Stimulated activated CD8-positive, alpha-beta memory T cell treated with anti-CD3 and anti-CD28 coated beads, Interleukin-2, amount 100 ng/mL, for 48 hours (primary cell): ENCODE measurements at places on chromosomes 4 and X.

- no peak for DNase-seq
These were observed 1.1 kb upstream of the EPHA5 start for GRCh38 chr4:65671372-65671771.

DNA sequence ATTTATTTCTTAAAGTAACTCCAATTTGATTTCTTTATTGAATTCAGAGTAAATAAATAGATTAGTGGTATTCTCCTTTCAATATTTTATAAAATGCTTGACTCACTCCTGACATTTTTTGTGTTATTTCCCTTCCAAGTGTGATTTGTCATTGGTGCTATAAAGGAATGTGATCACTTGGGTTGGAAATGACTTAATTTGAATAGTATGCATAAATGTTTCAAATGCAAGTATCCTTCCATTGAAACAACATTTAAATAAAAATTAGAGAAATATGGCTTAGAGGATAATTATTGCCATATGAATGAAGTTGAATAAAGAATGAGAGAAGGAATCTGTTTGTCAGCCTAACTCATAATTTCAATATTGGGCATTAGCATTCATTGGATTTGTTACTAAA lies 182.7 kb downstream of the PABPC4L start:
- no peak for DNase-seq

GRCh38 chr4:104524026-104524425 lies 29.3 kb upstream of the CXXC4 start:
- DNase-seq = no peak

GRCh38 chr4:19776929-19777328 lies 474.8 kb upstream of the SLIT2 start:
- DNase-seq = no peak

- DNase-seq = no peak
These were observed 194.4 kb downstream of the TMA16 start for GRCh38 chr4:163688856-163689255.

- DNase-seq = no peak
These were observed 229.5 kb downstream of the GALNTL6 start for GRCh38 chr4:172042714-172043114.

GRCh38 chr4:16830081-16830480 lies 68.4 kb downstream of the LDB2 start:
- DNase-seq = no peak

- DNase-seq = no peak
These were observed 230.3 kb downstream of the UNC5C start for GRCh38 chr4:95318483-95318882.

DNA sequence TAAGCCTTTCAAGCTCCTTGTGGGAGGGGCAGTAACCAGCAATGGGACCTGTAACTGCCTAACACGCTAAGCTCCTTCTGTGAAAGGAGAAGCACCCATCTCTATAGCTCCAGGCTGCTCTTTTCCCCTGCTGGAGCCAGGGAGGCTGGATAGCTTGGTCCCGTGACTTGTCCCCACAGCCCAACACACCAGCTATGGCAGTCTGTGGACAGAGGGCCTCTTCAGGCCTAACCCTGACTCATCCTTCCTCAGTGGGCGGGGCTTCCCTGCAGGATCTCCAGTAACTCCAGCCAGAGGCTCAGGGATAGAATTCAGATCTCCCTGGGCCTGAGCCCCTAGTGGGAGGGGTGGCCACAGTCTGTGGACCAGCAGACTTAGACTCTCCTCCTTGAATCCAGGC lies 1290.1 kb downstream of the PCDH7 start:
- DNase-seq = no peak

- DNase-seq = no peak
These were observed 580.2 kb downstream of the MID1IP1 start for GRCh38 chrX:39381422-39381821.

GRCh38 chrX:19731307-19731820 lies 156.0 kb downstream of the SH3KBP1 start:
- no peak for DNase-seq

DNA sequence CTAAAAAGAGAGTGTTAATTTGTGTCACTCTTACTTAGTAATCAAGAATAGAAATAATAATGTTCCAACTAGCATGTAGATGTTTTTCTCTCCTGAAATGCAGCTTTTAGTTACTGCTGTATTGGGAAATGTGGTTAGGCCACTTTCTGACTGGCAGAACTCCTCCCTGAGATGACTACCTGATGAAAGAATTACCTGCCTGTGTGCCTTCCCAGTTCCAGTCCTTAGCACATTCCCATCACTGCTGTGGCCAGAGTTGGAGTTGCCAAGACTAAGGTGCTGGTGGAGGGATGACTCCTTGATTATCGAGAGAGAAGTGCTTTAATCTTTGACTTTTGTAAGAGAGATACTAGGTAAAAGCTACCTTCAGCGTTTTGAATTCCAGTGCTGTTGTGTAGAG lies 9.5 kb downstream of the GAB1 start:
- no peak for DNase-seq

- DNase-seq = no peak
These were observed 16.4 kb downstream of the INTS6L start for GRCh38 chrX:135536877-135537276.

- DNase-seq = no peak
These were observed 2.8 kb downstream of the MXD4 start for GRCh38 chr4:2259036-2259540.

DNA sequence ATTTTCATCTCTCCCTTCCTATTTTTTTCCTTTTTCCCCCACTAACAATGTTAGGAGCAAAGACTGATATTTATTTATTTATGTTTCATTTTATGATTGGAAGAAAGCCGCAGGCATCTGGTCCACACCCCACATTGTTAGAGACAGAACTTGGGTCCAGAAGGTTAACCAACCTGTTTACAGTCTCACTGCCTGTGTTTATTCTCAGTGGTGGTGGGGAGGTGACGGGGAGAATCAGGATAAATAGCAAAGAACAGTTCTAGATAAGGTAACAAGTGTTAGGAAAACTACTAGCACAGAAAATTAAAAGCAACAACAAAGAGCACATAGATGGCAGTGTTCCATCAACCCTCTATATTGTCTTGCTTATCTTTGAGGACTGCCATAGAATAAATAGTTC lies 301.7 kb upstream of the DIPK2B start:
- no peak for DNase-seq

- DNase-seq = no peak
These were observed 636 bp downstream of the BCOR start for GRCh38 chrX:40097141-40097503.

DNA sequence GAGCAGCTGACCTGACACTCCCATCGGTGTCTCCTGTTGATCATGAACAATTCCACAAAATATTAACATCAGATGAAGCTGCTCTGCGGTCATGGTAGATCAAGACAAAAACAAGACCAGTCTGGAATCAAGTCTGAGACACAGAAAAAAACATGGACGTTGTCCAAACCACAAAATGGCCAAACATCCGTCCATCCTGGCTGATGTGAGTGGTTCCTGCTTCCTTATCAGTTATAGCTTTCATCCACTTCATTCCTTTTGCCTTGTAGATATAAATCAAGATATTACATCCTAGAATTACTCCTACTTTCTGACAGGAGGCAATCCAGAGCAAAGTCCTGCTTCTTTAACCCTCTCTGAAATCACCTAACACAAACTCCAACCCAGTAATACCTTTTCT lies 28.8 kb upstream of the PCSK1N start:
- DNase-seq = no peak

DNA sequence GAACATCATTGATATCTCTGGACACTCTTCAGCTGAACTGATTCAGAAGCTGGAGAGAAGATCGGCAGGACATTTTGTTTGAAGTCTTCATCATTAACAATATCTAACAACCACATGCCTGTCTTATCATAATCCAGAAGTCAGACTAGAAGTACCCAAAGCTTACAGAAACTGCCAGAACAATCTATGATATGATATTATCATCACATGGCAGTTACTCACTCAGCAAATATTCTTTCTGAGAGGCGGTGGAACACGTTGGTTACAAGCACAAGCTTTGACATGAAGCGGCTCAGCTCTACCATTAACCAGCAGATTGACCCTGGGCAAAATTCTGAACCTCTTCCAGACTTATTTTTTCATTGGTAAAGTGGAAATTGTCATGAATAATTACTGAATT lies 69.4 kb upstream of the KIT start:
- DNase-seq = no peak

GRCh38 chrX:153731117-153731844 lies 6.6 kb downstream of the ABCD1 start:
- DNase-seq = no peak

- DNase-seq = no peak
These were observed 750 bp downstream of the ARMCX5 start for GRCh38 chrX:102599951-102600579.

GRCh38 chr4:71677568-71677967 lies 106.3 kb downstream of the GC start:
- DNase-seq = no peak

DNA sequence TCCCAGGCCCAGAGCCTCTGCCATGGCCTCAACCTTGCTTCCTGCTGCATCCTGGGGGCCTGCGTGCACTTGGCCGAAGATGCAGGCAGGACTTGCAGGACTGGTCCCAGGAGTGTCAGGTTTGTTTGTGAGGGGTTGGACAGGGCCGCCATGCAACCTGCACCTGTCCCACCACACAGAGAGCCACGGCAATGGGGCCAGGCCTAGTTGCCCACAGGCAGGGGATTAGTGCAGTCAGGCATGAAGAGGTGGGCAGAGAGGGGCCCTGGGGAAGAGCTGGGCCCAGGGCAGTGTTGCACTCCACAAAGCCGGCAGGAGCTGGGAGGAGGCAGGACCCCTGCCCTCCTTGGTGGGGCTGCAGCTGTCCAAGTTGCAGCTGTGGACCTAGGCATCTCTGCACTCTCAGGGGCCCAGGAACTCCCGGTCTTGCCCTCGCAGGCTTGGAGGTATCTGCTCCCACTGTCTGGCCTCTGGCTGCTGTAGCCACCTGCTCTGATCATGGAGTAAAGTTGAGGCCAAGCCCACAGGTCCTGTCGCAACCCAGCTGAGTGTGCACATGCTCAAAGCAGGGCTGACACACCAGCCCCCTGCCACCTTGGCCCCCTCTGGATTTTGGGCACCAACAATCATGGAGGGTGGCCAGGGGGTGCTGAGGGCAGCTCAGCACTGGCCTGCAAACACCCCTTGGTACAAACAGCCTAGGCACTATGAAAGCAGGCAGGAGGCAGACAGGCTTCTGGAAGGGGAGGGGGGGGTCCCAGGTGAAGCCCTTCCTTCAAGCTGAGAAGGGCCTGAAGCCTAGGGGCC lies 190.4 kb upstream of the PCDH10 start:
- no peak for DNase-seq

DNA sequence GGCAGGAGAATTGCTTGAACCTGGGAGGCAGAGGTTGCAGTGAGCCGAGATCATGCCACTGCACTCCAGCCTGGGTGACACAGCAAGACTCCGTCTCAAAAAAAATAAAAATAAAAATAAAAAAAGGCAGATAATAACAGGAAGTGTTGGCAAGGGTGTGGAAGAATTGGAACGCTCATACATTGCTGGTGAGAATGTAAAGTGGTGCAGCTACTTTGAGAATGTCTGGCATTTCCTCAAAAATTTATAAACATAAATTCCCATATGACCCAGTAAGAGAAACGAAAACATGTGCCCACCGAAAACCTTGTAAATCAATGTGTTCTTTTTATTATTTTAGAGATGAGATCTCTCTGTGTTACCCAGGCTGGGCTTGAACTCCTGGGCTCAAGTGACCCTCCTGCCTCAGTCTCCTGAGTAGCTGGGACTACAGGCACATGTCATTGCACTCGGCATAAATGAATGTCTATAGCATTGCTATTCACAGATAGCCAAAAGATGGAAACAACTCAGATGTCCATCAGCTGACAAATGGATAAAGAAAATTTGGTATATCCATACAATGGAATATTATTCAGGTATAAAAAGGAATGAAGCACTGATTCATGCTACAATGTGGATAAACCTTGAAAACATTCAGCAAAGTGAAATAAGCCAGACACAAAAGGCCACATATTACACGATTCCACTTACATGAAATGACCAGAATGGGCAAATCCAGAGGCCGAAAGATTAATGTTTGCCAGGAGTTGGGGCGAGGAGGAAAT lies 63.7 kb upstream of the PLAC1 start:
- DNase-seq = no peak

GRCh38 chrX:111336141-111336540 lies 65.9 kb upstream of the CAPN6 start:
- DNase-seq = no peak

- no peak for DNase-seq
These were observed 10.2 kb downstream of the ATXN3L start for GRCh38 chrX:13309631-13310030.

GRCh38 chr4:93409035-93409434 lies 419.5 kb upstream of the ATOH1 start:
- DNase-seq = no peak

DNA sequence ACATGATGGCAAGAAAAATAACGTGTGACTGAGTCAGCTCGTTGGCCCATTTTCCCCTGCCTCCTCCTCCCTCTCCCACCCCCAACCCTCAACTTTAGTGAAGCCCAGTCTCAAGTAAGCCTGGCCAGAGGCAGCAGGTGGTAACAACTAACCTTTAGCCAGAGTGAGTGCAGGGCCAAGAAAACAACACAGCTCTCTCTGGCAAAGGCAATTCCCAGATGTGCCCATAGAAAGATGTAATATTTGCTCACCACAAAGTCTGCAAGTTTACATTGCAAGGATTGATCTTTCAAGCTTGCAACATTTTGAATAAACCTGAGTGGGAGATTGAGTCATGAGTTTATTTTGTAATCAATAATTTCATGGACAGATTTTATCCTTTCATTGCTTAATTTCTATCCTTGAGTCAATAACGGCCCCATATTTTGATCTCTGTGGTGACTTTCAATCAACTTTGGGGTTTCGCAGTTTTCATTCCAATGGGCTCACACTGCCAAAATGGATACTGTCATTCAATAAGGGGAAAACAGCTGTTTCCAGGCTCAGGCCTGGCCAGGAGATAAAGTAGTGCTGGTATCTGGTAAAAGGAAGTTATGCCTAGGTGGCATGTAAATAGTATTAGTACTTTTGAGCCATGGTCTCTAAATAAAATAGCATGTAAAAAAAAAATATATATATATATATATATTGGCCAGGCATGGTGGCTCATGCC lies 130.7 kb upstream of the TMEM164 start:
- DNase-seq = no peak

DNA sequence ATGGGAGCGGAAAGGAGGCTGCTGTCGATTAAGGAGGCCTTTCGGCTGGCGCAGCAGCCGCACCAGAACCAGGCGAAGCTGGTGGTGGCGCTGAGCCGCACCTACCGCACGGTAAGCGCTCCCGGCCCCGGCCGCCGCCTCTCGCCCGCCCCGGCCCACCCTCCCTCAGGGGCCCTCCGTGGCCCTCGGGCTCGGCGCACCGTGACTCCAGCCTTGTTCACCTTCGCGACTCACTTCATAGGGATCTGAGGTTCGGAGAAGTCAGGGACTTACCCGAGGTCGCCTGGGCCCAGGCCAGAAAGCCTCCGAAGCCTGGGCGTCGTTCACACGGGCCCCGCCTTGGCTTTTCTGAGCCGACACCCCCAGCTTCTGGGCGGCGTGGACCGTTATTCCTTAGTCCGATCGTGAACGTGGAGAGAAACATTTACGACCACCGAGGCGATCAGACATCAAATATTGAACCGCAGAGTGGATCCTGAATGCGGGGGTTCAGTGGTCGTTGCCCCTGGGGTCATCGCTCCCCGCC lies 362 bp downstream of the NCAPG start:
- no peak for DNase-seq

- no peak for DNase-seq
These were observed 93.1 kb upstream of the TEX13A start for GRCh38 chrX:105313596-105313995.

- DNase-seq = no peak
These were observed 47.6 kb upstream of the PRSS12 start for GRCh38 chr4:118400356-118400755.
